Stimulated activated CD4-positive, alpha-beta T cell treated with anti-CD3 and anti-CD28 coated beads, TNF-alpha, amount 100 ng/mL, for 24 hours (primary cell): ENCODE measurements at places on chromosomes 7 and 10.

DNA sequence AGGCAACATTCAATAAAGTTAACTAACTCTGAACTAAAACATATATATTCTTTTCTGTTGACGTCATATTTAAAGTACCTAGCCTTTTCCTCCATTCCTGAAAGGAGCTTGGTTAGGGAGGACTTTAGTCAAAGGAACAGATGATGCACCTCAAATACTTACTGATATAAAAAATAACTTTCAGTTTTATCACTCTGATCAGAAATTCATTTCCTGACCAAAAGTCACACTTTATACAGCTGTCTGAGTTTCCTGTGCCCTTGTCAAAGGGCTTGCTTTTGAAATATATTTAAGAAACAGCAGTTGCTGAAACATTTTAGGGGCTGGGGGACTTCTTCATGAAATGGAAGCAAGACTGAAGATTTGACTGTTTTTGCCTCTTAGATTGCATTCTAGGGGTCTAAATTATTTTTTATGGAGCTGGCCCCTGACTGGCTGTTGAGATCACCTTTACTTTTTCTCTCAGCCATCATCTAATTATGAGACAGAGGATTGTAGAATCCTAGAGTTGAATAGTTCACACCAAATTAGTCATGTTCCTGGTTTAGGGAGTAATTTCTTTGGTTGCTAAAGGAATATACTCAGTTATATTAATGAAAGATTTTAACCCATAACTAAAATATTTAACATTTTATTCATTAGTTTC, 46.6 kb downstream of the GLCCI1 start:
- no peak for DNase-seq

GRCh38 chr7:139995017-139995915, 67.5 kb downstream of the PARP12 start:
- no peak for DNase-seq

GRCh38 chr7:120838281-120838682, 19.7 kb downstream of the TSPAN12 start:
- DNase-seq = no peak

GRCh38 chr7:1421020-1421790, 38.1 kb downstream of the MICALL2 start:
- DNase-seq = no peak

- DNase-seq = no peak
Measured at GRCh38 chr10:34918776-34919315, 103.8 kb upstream of the PARD3 start.

GRCh38 chr10:68684413-68684812, 36.6 kb upstream of the CCAR1 start:
- DNase-seq = no peak
